ENCODE measurements at places on chromosomes 6 and 20.

DNA sequence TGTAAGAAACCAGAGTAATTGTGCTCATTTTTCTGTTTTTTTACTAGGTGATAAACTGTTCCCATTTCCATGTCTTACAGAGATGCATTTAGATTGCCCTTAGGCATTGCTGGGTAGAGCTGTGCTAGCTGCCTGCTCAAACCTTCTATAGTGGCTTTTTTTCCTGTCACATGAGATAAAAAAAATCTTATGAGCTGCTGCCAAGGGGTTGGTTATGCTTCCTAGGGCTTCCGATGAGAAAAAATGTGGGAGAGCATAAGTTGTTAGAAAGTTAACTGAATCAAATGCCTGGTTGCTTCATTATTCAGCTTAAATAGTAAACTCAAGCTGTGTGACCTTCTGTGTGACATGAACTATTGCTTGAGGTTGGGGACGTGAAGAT, 50.0 kb upstream of the NOX3 start:
- no peak for DNase-seq

DNA sequence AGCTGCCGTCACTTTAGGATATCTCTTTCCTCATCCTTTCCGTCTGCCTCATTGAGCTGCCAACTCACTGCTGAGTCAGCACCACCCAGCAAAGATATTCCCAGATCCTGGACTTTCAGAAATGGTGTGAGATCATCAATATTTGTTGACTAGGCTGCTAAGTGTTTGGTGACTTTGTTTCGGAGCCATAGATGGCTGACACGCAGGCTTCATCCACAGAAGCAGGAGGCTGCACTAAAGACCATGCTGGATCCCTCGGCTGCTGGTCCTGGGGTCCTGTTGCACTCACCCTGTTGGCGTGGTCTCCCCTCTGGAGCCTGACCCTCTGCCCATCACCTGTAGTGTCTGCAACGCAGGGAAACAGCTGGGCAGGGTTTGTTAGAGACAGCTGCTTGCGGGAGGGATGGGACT, 96.5 kb downstream of the ERMARD start:
- no peak for DNase-seq

- no peak for DNase-seq
Measured at GRCh38 chr6:115740907-115741306, 319.8 kb downstream of the FRK start.

DNA sequence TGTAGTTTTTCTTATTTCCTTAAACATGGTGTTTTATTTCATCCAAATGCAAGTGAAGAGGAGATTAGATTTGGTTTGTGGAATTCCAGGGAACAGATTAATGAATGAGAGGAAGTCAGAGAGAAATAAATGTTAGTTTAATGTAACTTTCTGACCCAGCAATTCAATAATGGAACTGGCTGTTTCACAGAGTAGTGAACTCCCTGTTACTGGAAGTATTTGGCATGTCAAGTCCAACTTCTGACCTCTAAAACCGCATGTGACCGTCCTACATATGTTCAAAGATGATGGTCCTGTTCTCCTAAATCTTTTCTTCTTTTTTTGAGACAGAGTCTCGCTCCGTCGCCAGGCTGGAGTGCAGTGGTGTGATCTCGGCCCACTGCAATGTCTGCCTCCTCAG, 18.7 kb downstream of the PROCR start:
- no peak for DNase-seq

DNA sequence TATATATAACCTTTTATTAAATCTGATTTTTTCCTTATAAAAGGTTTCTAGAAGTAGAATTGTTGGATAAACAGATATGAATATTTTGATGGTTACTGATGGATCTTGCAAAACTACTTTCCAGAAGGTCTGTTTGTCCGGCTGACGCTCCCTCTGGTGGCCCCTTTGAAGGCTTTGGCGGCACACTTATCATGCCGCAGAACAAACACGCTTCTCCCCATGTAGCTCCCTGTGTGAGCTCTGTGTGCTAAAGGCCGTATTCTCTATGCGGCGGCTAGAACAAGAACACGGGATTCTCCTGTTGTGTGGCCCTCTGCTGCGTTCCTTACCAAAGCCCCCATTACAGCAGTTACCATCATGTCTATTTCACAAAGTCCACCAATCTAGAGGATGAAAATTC, 30.0 kb downstream of the PPP1R3G start:
- DNase-seq = no peak

DNA sequence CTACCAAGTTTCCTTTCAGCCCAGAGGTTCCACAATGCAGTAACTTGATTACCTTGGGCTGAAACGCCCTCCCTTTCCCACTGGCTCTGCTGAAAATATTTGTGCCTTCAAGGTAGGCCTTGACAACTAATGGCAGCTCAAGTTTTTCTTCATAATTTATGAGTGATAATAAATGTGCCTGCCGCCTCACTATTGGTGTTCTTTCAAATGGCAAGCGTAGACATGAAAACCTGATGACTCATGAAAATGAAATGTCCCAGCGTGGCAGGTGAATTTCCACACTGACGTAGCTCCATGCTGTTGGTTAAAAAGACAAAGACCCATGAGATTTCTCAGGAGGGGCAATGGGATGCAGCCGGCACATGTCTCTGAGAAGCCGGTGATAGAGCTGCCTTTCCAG, 107.2 kb upstream of the GGTLC1 start:
- DNase-seq = no peak

DNA sequence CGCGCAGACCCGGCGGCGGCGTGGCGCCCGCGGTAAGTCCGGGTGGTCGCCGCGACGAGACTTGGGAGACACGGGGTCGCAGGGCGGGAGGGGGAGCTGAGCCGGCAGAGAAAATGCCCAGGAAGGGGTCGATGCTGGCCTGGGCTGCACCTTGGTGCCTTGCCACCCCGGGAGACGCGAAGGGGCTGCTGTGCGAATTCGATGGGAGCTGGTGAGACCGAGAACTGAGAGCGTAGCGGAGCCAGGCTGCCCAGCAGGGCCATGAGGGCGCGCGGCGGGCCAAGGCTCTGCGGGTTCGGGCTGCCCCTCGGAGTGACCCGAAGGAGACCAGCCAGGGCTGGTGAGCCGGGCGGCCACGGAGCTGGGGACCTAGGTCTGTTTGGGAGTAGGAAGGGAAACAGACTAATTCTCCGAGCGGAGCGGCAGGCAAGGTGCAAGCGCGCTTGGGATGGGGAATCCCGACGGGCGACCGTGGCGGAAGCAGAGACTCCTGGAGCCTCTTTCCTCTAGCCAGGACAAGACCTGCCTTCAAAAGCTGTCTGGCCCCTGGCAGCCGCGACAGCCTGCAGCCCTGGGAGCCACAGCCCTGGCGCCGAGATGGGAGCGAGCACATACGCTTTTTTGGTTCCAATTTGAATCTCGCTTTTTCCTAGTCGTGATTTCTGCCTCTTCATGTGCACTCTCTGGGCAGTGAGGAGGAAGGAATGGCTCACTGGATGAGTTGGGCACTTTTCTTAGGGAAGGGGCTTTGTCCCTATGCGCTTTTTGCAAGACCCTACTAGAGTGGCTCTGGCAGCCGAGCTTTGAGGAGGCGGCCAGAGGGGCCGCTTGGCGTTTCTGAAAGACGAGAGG, 691 bp downstream of the SYNDIG1 start:
- no peak for DNase-seq

DNA sequence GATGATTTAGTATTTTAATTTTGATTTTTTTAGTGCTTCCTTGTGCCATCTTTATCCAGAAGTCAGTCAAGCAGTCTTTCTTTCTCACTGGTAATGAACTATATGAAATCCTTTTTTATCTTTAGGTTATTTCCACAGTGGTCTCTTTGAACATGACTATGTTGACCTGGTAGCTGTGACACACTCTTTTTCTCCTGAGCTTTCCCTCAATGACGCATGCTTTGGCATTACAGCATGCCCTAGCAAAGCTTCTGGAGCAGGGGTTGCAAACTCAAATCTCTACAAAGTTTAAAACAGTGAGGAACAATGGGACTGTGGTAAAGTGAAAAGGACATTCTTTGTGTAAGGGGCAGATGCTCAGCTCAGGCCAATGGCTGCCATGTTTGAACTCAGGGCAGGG, 4.5 kb upstream of the PLAGL1 start:
- no peak for DNase-seq

DNA sequence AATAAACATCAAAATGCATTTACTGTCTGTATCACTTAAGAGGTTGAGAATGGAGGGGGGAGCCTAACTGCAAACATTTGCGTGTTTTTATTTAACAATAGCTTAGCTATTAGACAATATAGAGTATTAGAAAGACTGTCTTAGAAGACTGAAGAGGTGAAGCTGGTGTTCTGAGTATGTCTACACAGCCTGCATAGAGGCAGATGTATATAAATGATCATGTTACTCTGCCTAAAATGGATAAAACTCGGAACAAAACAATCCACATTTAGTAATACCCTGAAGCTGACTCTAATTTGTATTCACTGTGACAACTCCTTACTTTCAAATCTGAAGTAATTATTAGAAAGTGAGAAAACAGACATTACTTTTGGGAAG, 181.9 kb downstream of the GMPR start:
- DNase-seq = no peak

GRCh38 chr20:19453410-19453809, 241.0 kb downstream of the SLC24A3 start:
- DNase-seq = no peak

GRCh38 chr6:82364087-82365015, 734 bp downstream of the TPBG start:
- peak; percentile 3 for DNase-seq

GRCh38 chr20:58583176-58583575, 67.9 kb upstream of the STX16 start:
- DNase-seq = no peak

- DNase-seq = no peak
Measured at GRCh38 chr6:118581489-118581959, 33.4 kb downstream of the PLN start.

Measured in stimulated activated CD4-positive, alpha-beta T cell treated with anti-CD3 and anti-CD28 coated beads, Interleukin-4, amount 100 ng/mL, for 24 hours (primary cell).